ENCODE measurements at places on chromosomes 16 and 17.

DNA sequence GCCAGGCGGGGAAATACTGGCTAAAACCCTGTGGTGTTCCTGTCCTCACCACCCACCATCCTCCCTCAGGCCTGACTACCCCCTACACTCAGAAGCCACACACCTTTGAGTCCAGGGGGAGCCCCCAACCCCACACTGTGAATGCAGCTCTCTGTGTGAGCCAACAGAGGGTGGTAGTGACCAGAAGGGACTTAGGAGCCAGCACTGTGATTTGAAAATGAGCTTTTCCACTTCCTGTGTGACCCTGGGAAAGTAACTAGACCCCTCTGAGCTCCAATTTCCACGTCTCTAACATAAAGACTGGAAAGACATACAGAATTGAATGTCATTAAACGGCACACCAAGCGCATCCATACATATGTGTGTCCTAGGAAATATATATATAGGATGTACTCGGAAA, 58.7 kb downstream of the SDK2 start:
- no peak for DNase-seq

DNA sequence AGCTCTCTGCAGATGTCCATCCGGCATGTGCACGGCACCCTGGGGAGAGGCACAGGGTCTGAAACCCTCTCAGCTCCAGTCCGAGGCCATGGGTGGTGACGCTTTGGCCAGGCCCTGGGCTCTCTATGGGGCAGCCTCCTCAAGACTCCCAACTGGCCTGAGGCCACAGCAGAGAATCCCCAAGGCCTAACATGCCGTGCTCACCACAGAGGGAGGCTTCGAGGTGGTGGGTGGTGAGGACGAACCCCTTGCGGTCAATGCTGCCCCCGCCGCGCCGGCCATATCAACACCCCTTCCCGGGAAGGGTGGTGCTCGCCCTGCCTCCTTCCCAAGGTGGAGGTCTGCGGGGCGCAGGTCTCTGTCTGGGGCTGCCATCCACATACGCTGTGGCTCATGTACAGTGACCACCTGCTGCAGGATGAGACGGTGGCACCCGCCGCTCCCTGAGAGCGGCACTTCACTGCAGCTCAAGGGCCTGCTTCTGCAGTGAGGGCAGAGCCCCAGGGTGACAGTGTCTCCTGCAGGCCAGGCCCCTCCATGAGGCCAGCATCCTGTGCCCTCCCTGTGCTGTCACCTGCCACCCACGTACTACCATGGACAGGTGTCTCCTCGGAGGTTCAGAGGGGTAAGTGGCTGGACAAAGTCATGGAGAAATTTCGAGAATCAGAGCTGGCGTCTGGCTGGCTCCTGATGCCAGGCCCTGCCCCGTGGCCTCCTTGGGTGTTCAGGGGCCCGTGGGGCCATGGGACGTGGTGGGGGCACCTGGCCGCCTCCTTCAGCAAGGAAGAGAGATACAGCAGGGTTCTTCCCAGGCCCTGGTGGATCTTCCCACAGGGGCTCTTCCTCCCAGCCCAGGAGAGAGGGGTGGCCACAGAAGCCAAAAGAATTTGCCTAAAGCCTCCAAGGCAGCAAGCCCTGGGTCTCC, 54.6 kb upstream of the ACSF3 start:
- no peak for DNase-seq

GRCh38 chr16:12406926-12407690, 396.6 kb downstream of the CPPED1 start:
- no peak for DNase-seq

DNA sequence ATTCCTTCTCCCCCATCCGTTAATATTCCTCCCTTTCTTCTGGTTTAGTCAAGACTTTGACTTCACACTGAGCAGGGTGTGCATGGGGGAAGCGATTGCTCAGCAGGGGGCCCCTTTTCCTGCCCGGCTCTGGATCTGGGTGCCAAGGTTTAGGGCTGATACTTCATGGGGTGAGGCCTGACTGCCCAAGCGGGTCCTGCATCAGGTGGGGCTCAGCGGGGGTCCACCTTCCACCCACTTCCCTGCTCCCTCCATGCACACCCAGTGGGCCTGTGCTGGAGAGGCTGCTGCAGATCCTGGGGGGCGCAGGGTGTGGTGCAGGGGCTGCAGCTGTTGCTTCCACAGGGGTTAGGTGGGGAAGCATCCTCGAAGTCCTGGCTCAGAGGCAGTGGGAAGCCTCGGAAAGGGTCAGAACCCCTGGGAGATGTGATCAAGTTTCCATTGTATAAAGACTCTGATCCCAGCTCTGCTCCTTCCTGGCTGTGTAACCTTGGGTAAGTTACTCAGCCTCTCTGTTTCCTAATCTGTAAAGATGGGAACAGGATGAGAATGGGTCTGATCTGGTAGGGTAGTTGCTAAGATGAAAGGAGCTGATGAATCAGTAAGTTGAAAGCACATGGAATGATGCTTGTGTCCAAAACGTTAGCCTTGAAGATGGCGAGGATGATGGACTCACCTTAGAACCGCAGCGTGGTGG, 53.3 kb downstream of the MGAT5B start:
- no peak for DNase-seq

GRCh38 chr17:33389504-33390135, 96.5 kb upstream of the ASIC2 start:
- DNase-seq: no peak

GRCh38 chr17:4316648-4317047, 49.8 kb downstream of the UBE2G1 start:
- no peak for DNase-seq

GRCh38 chr17:4947010-4947410, 1.3 kb downstream of the PFN1 start:
- no peak for DNase-seq

GRCh38 chr17:17993366-17993765, 20.7 kb downstream of the DRC3 start:
- no peak for DNase-seq
